ENCODE measurements at places on chromosomes 3 and 15.

GRCh38 chr3:106010829-106011228 is 142.0 kb upstream of the CBLB start:
- DNase-seq: no peak

- DNase-seq: no peak
Measured at GRCh38 chr3:161221806-161222600, 892 bp downstream of the NMD3 start.

- no peak for DNase-seq
Measured at GRCh38 chr15:85458764-85459163, 78.4 kb downstream of the AKAP13 start.

GRCh38 chr3:52372822-52373504 is 56.8 kb downstream of the DNAH1 start:
- no peak for DNase-seq

DNA sequence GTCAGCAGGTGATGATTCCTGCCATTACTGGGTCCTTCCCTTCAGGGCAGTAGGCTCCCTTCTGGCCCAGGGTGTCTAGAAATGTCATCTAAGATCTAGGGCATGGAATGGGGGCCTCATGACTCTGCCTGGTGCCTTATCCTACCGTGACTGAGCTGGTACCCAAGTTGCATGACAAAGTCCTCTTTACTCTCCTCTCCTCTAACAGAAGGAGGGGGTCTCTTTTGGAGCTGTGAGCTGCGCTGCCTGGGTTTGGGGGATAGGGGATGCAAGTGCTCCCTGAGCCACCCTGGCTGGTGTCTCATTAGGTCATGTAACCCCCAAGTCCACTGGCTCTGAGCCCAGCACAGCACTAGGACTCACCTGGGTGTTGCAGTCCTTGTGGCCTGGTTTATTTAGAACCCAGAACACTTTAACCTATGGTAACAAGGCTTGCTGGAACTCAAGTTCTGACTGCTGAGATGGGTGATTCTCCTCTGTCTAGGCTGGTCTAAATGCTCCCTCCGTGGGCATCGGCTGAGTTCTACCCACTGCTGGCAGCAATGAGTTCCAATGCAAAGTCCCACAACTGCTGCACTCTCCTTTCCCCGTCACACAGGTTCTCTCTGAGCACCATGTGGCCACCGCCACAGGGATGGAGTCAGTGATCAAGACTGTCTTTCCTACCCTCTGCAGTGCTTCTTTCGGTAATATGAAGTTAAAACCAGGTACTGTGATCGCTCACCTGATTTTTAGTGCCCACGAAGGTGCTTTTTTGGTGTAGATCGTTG is 34.0 kb downstream of the XXYLT1 start:
- DNase-seq: no peak

DNA sequence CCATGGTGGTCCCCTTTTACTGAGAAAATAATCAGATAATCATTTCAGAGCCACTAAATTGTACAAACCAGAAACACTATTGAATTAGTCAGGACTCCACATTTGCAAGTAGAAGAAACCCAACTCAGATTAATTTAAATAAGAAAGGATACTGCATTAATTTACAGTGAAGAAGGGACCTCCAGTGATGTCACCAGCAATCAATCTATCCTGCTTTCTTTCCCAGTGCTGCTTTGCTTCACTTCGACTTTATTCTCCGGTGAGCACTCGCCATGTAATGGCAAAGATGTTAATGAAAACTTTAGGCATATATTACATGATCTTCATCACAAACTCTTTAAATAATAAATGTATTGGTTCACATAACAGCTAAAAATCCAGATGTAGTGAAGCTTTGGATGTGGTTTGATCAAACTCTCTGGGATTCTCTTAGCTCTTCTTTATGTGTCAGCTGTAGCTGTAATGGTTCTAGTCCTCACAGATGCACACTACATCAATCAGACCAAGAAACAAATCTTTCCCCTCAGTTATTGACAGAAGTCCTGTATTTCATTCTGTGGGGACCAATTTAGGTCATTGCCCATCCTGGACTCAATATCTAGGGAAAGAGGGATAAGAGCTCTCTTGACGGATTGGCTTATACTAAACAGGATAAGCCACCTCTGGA is 14.2 kb upstream of the ZBTB20 start:
- DNase-seq: no peak

DNA sequence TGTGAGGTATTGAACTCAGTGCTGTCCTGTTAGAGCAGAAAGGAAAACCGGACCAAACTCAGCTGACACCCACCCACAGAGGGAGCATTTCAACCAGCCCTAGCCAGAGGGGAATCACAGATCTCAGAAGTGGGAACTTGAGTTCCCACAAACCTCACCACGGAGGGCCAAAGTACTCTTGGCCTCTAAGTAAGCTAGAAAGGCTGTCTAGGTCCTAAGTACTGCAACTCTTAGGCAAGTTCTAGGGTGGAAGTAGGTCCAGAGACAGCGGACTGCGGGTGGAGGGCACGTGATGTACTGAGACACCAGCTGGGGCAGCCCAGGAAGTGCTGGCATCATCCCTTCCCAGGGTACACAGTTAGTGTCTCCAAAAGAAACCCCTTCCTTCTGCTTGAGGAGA is 34.1 kb downstream of the EOMES start:
- no peak for DNase-seq

GRCh38 chr3:149968216-149968615 is 2.5 kb downstream of the PFN2 start:
- no peak for DNase-seq

DNA sequence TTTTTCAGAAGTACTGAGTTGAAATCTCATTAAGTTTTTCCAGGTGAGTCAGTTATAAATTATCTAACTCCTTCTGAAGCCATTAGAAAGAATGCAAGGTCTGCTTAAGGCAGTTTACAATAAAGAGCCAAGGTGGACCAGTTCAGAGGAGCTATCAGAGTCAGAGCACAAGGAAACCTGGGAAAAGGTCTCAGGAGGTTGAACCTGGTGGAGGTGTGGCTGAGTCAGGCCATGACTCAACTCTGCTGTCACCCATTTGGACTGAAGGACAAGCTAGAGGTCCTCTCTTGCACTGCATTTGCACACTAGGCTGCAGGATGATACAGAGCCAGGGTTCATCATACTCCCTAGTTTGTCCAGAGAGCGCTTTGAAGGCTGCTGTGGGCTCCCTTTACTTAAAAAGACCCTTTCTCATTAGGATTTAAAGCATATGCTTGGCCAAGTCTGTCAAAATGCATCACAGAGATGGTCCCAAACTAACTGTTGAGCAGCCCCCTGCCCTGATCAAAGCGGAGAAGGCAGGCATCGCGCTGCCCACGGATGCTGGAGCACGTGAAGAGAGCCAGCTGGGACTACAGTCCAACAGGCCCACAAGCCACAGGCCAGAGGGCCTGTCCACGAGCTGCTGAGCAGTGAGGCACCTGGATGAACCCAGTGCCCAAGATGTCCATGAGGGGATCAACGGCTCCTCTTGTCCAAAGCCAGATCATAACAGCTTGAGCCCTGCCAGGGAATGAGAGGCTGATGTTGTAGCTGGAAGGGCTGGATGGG is 26.0 kb upstream of the MRPS22 start:
- DNase-seq: no peak

DNA sequence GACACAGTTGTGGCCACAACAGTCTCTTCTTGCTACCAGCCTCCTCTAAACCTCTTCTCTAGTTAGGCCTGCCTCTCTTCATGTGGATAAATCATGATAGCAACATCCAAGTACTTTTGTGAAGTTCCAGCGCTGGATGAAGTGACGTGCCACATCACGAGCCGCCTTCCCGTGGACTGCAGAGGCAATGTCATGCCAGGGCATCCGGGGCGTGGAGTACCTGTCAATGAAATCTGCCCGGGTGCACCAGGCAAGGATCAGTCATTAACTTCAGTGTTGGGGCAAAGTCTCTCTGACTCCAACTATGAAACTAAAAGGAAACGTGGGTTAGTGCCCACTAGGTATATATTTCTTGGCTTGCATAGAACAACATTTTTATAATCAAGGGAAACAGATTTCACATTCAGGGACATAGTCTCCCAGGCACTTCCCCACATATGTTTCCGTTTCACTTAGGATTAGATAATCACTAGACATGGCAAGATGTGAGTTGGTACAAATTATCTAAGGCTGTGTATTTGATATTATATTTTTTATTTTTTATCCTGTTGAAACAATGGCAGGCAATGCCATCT is 133.6 kb downstream of the PLD1 start:
- DNase-seq: no peak

GRCh38 chr3:95418251-95418650 is 1355.4 kb downstream of the NSUN3 start:
- no peak for DNase-seq

- no peak for DNase-seq
Measured at GRCh38 chr15:100771746-100772145, 107.9 kb upstream of the ALDH1A3 start.

DNA sequence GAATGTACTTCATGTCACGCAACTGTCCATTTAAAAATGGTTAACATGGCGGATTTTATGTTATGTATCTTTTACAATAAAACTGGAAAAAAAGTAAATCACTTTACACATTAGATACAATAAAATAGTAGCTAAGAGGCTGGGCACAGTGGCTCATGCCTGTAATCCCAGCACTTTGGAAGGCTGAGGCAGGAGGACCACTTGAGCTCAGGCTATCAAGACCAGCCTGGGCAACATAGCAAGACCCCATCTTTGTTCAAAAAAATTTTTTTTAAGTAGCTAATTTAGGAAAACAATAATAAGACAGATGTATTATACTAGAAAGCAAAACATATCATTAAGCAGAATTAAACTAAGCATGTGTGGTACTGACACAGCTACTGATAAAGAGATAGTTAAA is 11.5 kb downstream of the RNF168 start:
- no peak for DNase-seq

DNA sequence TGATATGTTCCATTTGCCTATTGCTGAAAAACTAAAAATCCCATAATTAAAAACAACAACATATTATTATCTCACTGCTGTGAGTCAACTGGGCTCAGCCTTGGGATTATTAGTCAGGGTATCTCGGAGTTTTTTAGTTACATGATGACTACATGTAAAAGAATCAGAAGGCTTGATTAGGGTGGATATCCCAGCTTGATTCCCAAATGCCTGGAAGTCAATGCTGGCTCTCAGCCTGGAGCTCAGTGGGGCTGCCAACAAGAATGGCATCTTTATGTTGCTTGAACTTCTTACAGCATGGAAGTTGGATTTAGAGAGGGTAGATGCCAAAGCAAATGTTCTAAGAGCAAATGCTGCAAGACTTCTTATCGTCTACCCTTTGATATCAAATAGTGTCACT is 278.5 kb downstream of the PLOD2 start:
- DNase-seq: no peak

GRCh38 chr3:44712455-44713075 is at the start of gene ZNF502:
ZNF502 (plus strand) TSS chr3:44712660; CDS start chr3:44720262, 7,602 bp downstream.
- DNase-seq: peak; percentile 62

- peak; percentile 30 for DNase-seq
Measured at GRCh38 chr15:38130740-38131498, 121.7 kb upstream of the SPRED1 start.

DNA sequence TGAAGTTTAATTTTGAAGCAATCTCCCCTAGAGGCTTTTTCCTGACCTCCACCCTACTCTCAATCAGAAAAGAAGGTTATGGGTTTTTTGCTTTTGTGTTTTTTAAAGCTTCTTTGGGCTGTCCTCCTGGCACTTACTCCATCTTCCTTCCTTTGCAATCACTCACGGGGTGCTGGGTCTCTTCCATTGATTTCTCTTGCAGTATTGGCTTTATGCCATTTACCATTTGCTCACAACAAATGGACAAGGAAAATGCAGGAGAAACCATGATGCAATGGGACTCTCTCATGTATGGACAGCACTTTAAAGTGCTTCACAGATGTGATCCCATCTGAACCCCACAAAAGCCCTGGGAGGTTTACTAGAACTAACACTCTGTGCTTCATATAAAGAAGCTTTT is 57.5 kb downstream of the SST start:
- no peak for DNase-seq

DNA sequence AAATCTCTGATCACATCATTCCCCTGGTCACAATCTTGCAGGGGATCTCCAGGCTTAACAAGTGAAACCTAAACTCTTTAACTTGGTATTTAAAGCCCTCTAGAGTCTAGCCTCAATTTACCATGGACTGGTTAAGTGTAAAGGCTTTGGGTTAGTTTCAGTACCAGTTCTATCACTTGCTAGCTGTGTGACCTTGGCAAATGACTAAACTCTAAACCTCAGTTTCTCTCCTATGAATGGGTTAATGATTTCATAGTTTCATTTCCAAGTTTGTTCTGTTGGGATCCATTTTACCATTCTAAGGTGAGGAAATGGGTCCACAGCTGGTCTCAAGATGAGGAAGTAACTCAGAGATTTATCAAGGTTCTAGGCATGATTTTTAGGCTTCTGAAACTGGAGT is 38.8 kb upstream of the TIMP4 start:
- DNase-seq: no peak

DNA sequence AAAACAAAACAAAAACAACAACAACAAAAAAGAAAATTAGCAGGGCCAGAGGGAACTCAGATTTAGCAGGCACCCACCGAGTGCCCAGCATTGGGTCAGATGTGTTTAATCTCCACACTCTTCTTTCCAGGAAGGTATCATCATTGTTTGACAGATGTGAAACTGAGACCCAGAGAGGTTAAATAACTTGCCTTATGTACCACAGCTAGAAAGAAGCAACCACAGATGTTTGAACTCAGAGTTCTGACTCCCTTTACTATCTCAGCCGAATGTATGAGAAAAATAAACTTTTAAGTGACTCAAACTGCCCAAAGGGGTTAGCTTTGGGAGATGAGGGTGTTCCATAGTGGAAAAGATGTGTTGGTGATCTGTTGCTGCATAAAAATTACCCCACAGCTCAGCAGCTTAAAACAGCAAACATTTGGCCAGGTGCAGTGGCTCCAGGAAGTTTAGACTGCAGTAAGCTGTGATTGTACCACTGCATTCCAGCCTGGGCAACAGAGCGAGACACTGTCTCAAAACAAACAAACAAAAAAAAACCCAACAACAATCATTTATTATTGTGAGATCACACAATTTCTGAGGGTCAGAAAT is 4.5 kb upstream of the RPP25 start:
- no peak for DNase-seq

DNA sequence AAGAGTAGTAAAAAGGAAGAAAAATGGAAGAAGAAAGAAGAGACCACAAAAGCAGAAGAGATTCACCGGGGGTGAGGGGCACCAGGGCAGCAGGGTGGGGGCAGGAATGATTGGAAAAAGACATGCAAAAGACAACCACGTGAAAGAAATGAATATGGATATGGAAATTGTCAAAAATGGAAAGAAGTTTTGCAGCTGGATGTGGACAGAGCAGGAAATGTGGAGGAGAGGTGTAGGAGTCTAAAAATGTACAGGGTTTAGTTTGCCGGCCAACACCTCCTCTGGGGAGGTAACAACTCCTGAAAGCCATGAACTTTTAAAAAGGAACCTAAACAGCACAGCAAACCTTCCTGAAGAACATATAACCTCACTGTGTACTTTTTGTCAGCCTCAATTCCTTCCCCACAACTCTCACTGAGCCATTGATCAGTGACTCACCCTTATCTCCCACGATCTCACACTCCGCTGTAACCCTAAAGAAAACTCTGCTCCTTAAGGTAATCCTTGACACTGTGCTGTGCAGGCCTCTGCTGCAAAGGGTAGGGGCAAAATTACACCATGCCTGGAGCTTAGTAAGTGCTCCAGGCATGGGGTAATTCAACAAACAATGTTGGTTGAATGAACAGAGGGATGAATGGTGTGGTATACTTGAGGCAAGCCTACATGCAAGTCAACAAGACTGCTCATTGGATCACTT is 100.2 kb upstream of the BOC start:
- DNase-seq: no peak

GRCh38 chr3:154307363-154307762 is 16.9 kb downstream of the DHX36 start:
- DNase-seq: no peak

All from GM13977 (cell line).